Dermis blood vessel endothelial cell (primary cell): ENCODE measurements at places on chromosomes 4 and X.

DNA sequence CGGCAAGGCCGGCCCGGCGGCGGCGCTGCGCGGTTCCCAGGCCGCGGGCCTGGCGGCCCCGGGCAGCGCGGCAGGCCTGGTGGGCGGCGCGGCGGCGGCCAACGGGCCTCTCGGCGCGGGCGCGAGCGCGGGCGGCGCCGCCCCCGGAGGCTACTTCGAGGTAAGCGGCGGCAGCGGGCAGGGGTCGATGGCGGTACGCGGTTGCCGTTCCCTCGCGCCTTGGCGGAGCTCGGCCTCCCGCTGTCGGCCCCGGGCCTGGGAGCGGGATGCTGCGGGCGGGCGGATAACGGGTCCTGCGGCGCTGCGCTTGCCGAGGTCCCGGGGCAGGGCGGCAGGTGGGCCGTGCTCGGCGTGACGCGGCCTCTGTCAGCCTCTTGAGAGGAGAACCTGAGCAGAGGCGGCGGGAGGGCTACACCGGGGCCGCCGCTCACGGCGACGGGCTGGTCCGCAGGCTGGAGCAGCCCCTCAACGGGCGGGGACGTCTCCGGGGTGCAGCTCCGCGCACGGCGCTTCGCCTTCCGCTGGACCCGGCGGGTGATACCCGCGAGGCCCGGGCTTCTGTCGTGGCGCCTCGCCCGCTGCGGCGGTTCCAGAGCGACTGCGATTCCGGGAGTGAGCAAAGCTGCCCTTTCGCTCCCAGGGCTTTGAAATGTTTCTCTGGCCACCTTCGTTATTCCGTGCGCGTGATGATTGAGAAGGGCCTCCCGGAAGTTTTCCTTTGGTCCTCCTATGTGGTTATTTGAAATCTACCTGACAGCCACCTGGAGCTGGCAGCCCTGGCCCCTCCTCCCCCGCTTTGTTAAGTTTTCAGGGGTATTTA is 774 bp downstream of the FAM193A start:
- peak; percentile 54 for DNase-seq

DNA sequence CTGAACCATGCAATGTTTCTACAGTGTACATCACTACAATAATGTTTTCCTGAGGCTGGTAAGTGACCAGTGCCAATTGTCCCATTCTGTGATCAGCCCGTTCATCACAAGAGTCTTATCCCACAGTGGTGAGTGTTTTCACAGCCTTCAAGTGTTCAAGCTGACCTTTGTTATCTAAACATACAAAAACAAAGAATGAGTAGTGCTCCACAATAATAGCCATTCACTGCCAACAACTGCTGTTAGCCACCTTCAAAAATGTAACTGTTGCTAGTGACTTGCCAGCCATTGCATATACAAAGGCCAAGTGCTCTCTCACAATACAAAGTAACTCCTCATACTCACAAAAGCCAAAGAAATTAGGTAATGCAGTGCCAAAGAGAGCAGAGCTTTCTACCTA is 1084.1 kb downstream of the FAM133A start:
- no peak for DNase-seq

GRCh38 chr4:33649471-33649870 is 2594.8 kb downstream of the ARAP2 start:
- no peak for DNase-seq

GRCh38 chrX:108737754-108738153 is 1.4 kb upstream of the IRS4 start:
- DNase-seq = no peak

DNA sequence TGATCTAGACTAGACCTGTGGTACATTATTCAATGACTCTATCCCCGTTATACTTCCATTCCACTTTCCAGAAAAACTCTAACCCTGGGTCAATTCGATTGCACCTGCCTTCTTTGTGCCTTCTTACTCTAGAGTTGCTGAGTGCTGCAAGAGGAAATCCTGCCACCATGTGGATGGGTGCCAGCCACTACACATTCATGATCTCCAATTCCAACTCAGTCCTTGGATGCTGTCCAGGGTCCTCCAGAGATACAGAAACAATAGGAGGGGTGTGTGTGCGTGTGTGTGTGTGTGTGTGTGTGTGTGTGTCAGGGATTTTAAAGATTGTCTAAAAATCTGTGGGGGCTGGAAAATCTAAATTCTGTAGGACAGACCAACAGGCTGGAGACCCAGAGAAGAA is 42.9 kb upstream of the INTS6L start:
- peak; percentile 90 for DNase-seq

- DNase-seq = peak; percentile 85
Measured at GRCh38 chr4:140223056-140223810, 69.2 kb upstream of the MAML3 start.

DNA sequence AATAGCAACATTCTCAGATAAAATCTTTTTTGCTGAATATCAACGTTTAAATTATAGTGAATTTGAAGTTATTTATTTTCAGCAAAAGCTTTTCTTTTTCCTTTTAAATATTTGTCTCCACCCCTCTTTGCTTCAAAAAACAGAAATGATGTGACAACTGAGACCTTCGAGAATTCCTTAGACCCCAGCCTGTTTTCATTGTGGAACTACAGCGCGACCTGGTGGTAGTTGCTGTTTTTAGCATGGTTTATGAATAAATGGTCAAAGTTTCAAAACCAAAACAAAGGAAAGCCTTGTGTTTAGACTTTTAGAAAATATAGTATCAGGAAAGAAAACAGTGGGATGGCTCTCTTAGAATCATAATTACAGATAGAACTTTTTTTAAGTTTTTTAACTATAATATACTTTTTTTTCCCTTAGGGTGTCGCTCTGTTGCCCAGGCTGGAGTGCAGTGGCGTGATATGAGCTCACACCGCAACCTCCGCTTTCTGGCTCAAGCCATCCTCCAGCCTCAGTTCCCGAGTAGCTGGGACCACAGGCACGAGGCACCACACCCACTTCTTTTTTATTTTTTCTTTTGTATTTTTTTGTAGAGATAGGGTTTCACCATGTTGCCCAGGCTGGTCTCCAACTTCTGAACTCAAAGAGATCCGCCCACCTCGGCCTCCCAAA is 26.8 kb upstream of the TMEM184C start:
- DNase-seq = peak; percentile 83

DNA sequence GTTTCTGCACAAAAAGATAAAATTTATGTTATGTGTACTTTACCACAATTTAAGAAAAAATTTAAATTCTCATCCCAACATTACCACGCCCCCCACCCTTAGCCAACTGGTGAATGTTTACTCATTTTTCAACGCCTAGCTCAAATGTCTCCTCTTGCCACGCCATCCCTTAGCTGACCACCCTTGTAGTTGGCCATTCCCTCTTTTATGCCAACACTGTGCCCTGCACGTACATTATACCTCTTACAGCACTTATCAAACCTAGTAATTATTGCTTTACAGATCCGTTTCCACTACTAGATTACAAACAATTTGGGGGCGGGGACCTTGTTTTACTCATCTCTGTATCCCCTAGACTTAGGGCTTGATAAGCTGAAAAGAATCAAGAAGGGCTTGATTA is 644 bp downstream of the ERCC6L start:
- DNase-seq = no peak

DNA sequence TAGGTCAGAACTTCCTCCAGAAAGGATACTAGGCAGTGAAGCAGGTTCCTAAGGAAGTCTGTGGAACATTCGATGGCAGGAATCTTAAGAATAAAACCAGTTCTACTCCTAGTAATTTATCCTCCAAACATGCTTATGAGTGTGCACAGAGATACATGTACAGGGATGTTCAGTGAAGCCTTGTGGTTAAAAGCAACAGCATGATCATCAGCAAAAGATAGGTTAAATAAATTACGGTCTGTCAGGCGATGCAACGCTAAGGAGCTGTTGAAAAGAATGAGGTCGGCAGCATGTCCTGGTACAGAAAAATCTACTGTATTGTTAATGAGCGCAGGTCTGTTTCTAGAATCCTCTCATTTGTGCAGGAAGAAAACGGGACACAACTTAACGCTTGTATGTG is 23.6 kb downstream of the SEL1L3 start:
- no peak for DNase-seq

DNA sequence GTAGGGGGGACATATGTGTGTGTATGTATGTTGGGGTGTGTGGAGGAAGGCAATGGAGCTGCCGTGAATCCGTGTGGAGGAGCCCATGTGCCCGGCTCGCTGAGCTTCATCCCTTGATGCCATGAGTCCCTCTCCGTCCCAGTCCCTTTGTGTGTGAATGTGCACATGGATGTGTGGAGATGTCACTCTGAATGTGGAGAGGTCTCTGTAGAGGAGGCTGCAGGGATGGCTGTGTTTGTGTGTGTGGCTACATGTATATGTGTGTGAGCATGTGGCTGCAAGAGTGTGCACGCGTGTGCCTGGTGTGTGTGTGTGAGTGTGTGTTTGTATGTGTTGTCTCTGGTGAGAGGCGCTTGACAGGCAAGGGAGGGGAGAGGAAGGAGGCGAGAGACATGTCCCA is 1.3 kb downstream of the DLG3 start:
- DNase-seq = no peak

DNA sequence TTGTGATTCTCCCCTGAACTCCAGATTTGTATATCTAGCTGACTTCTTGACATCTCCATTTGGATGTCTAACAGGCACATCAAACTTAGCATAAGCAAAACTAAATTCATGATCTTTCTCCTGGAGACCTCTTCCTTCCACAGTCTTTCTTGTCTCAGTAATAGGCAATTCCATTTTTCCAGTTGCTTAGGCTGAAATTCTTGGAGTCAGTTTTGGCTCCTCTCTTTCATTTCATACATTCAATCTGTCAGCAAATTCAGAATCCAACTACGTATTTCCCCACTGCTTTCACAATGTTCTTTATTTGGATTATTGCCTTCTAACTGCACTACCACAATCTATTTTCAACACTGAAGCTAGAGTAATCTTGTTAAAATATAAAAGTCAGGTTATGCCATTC is 219.9 kb upstream of the GLRA2 start:
- DNase-seq = no peak

GRCh38 chr4:186727169-186727976 is 3.7 kb upstream of the FAT1 start:
- no peak for DNase-seq

DNA sequence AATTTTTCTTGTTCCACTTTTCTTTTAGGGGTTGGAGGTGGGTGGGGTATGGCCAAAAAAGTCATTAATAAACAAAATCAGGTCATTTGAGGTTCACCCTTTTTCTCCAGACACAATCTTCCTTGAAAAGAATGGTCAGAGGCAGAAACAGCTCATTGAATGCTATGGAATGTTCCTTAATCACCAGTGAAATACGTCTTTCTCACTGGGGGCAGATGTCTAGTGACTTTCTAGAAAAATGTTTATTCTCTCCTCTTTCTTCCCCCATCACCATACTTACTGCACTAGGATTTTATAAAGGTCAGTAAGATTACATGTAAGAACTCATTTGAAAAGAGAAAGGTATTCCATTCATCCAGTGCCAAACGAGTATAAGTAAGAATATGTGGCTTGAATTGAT is 44.5 kb downstream of the MGST2 start:
- DNase-seq = no peak

DNA sequence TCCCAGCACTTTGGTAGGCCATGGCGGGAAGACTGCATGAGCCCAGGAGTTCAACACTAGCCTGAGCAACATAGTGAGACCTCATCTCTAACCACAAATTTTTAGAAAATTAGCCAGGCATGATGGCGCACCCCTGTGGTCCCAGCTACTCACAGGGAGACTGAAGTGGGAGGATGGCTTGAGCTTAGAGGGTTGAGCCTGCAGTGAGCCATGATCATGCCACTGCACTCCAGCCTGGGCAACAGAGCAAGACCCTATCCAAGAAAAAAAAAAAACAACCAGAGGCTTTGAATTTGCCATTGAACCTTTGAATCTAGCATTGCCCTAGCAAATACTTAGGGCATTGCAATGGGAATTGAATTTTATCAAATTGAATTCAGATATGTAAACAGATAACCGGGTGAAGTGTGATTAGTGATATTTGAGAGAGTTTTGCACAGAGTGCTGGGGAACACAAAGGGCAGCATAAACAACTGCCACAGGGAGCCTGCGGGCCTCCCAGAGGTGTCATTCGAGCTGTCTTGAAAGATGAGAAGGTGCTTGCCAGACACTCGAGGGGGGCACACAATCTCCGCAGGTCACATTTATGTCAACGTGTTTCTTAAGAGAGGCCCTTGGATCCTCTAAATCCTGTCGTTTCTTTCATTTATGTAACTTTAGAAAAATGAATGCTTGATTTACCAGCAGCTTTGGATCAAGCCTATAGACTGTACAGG is 200.3 kb downstream of the AASDH start:
- DNase-seq = no peak

- no peak for DNase-seq
Measured at GRCh38 chr4:34157547-34157946, 2086.8 kb downstream of the ARAP2 start.

DNA sequence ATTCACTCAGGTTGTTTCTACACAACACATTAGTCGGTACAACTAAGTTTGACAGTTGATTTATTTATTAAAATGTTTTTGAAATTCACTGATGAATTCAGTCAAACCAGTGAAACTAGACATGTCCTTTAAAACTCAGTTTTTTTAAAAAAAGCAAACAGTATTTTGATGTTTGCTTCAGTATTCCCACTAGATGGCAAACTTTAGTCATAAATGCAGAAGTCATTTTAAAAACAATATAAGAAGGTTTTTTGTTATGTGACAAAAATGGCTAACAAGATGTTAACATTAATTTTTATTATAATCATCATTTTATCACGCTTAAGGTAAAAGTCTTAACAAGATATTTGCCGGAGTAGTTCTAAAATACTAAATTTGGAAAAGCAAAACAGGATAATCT is 1337.8 kb upstream of the DIAPH2 start:
- no peak for DNase-seq

GRCh38 chrX:155326610-155327009 is 7.8 kb downstream of the CLIC2 start:
- no peak for DNase-seq

- no peak for DNase-seq
Measured at GRCh38 chr4:114209584-114209983, 230.1 kb upstream of the ARSJ start.

DNA sequence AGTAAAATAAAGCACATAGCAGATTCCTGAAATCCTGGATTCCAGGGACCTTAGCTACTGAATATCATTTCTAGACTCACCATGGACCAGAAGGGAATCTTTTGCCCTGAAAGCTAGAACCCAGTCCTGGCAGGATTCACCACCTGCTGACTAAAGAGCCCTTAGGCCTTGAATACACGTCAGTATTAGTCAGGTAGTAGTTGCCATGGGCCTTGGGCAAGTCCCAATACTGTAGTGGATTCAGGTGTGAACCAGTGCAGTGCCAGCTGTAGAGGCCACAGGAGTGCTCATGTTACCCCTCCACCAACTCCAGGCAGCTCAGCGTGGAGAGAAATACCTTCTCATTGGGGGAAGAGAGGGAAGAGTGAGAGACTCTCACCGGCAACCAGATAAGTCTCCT is 64.1 kb upstream of the UBQLN2 start:
- no peak for DNase-seq

DNA sequence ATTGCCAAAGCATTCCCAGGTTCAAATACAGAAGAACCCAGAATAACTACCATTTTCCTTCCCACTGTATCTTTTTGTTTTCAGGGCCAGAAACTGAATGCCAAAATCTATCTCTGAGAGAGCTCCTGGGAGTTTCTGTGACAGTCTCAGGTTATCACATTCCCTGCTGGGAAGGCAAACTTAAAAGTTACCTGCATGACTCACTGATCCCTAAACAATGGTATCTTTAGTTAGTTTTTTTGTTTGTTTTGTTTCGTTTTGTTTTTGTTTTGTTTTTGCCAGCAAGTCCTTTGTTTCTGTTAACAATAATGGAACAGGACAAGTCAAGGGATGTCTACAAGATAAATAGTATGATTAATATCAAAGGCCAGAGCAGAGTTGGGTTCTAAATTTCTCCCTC is 34.3 kb downstream of the PAPSS1 start:
- DNase-seq = no peak
